ENCODE measurements at places on chromosomes 1 and 21.
A peak's percentile ranks its signal among the peaks of the same experiment; 100 is the strongest.

DNA sequence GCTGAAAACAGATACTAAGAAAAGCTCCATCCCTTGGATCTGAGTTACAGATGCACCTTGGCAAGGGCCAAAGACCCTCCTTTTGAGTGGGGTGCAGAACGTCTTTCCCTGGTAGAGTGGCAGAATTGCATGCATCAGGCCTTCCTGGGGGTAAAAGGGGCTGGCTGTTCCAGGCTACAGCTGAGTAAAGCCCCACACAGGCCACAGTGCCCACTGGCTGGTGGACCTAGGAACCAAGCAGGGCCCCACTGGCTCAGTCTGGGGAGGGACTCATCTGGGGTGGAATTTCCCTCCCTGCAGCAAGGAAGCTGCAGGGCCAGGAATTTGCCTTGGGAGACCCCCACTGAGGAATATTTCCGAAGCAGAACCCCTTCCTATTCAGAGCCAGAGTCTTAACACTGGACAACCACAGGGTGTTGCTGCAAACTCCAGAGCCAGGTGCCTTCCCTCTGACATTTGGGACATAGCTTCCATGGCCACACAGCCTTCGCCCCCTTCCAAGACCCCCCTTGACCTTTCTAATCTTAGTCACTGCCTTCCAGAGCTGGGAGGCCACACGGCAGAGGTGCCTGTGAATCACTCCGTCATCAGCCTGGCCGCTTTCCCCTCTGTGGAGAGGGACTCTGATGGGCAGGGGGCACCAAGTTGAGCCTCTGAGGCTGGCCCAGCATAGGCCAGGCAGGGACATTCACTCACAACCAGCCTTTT is 52.5 kb downstream of the LACTBL1 start:
- DNase-seq, result no peak

DNA sequence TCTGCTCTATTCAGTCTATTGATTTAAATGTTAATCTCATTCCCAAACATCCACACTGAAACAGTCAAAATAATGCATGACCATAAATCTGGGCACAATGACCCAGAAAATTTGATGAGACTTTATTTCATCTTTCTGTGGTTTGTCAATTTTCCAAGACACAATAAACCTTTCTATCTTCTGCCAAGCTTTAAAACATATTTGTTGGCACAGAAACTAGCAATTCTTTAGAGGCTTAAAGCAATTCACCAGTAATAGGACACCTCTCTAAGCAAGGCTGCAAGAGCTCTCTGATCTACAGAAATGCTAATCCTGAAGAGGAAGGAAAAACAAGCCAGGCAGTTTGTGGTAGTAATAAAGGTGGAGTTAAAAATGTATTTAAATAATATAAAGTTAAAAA is 113.7 kb downstream of the FCRL5 start:
- DNase-seq, result no peak

DNA sequence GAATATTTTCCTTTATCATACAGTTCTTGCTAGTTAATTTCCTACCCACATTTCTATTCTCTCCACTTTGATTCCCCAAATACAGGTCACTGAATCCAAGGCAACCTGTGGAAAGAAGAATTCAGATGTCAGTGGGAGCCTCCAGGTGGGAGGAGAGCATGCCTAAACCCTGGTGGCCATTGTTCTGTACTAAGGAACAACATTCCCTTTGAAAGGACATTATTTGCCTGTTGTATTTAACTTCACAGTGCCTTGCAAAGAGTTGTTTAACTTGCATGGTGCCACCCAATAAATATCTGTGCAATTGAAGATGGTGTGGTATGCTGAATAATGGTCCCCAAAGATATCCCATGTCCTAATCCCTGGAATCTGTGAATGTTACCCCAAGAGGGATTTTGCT is 21.3 kb downstream of the NPHS2 start:
- no peak for DNase-seq

- no peak for DNase-seq
Observed at GRCh38 chr1:219359126-219359525, 185.4 kb downstream of the LYPLAL1 start.

DNA sequence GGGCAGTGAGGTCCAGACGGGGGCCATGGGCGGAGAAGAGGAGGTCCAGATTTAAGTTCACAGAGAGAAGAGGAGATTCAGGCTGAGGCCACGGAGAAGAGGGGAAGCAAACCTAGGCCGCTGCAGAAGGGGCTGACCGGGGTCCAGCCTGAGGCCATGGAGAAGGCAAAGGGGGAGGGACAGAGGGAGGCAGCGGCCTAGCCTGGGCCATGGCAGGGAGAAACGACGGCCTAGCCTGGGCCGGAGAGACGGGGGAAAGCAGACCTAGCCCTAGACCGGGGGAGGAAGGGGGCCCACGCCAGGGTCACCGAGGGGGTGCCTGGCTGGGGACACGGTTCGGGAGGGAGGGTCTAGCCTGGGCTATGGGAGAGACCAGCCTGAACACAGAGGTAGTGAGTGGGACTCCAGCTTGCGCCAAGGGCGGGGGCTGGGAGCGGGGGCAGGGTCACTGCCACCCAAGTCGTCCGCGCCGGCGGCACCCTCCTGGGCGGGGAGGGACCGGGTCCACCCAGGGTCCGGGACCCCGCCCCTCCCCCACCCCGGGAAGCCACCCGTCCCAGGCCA is 459 bp downstream of the CAPZB start:
- no peak for DNase-seq

DNA sequence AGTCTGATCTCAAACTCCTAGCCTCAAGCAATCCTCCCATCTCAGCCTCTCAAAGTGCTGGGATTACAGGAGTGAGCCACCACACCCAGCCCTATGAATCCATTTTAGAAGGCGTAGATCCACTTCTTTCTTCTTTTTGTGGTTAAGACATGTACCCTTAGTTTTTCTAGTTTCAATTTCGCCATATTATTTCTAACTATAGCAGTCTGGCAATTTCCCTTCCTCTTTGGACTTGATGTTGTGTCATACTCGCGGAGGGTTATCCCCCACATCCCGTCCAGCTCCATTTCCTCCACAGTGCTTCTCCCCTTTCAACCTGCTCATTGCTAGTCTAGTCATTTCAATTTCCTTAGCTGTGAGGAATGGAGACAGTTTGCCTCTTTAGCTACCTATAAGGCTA is 5.2 kb upstream of the LRRC8D start:
- no peak for DNase-seq

- DNase-seq, result no peak
Observed at GRCh38 chr1:27868556-27868931, 3.8 kb upstream of the THEMIS2 start.

DNA sequence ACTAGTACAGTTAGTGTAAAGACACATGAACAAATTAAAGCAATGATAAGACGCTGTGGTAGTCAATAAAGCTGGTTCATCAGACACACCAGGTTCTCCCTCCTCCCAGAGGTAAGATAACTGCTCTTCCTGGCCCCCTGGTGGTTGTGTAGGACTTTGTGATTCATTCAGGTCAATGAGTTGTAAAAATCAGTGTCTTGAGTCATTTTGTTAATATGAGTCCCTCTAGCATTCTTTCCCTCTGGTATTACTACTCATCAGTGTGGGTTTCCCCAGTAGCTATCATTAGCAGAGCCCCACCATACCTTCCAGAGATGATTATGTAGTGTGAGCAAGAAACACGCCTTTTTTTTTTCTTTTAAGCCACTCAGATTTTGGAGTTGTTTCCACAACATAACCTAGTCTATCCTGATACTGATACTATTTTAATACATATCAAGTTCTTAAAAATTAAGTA is 3.6 kb upstream of the SETDB1 start:
- no peak for DNase-seq

- DNase-seq, result no peak
Observed at GRCh38 chr21:33975548-33976081, 60.0 kb upstream of the ATP5PO start.

GRCh38 chr21:31781737-31782136 is 49.8 kb upstream of the SCAF4 start:
- DNase-seq, result no peak

DNA sequence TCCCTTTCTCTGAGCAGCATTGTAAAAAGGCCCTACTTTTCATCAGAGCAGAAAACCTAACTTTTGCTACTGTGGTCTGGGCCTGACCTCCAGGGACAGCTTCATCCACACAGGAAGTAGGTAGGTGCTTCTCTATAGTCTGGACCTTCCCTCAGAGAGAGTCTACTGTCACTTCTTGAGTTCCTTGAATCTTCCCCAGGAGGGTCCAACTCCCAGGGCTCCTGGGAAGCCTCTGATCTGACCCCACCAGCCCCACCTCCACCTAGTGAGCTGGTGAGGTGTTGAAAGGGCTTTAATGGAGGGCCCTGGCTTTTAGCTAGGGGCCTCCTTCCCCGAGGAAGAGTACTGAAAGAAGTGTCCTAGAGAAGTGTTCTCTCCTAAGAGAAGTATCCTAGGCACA is 2.7 kb upstream of the VANGL2 start:
- no peak for DNase-seq

- DNase-seq, result no peak
Observed at GRCh38 chr1:44628962-44629756, 45.1 kb downstream of the TMEM53 start.

DNA sequence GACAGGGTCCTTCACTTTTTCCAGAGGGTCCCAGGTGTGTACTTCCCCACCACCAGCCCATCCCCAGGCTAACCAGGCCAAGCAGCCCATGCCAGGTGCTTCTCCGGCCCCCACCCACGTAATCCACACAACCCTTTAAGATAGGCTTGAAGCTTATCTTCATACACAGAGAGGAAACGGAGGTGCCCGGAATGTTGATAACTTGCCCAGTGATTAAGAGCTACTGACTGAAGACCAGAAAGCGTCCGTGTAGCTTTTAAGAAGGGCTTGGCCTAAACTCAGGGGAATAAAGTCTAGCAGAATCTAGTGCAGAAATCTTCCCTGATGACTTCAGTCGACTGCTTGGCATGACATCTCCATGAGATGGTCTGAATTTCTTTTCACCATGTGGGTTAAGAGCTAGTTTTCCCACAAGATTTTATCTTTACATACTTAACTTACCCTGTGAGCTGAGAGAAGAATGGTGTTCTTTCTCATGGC is 138.7 kb downstream of the GALNT2 start:
- no peak for DNase-seq

GRCh38 chr1:32848354-32849063 is 22.2 kb downstream of the FNDC5 start:
- DNase-seq, result no peak

DNA sequence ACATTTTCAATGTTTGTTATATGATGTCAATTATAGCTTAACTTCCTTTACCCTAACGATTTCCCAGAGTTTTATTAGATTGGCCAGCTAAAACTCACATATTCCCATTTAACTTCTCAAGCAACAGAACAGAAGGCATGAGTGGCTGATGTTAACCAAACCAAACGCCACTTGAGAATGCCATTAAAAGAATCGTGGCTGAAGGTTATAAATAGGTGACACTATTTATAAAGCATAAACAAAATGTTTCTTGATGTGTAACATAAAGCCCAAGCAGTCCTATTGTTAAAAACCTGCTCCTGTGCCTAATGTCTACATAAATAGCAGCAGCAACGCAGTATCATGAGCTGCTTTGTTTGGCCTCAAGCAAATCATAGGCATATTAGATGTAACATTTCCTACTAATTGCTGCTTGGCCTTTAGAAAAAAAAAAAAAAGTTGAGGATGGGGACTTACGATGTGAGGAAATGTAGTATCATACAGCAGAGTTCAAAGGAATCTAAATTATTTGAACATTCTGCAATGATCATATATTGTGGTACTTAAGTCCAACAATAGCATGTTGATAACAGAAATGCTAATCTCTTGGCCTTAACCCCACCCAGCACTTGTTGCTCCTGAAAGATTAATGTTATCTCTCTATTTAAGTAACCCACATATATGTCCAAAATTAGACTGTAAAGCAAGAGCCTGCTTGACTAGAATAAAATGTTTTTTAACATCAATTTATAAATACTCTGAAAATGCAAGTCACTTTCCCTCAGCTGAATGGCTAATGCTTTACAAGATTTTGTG is 106.0 kb downstream of the ESRRG start:
- no peak for DNase-seq

GRCh38 chr1:43522776-43523480 is 7.8 kb upstream of the PTPRF start:
- DNase-seq, result no peak

- peak; percentile 75 for DNase-seq
Observed at GRCh38 chr1:229271448-229272159, 693 bp downstream of the RAB4A start.

GRCh38 chr1:203034422-203035110 is 8.3 kb downstream of the PPFIA4 start:
- DNase-seq, result no peak
